Activated naive CD4-positive, alpha-beta T cell (primary cell): ENCODE measurements at places on chromosomes 3 and 15.

GRCh38 chr3:17069754-17070153, 185.0 kb downstream of the PLCL2 start:
- no peak for DNase-seq

- no peak for DNase-seq
Observed at GRCh38 chr15:99476413-99477222, 89.2 kb upstream of the MEF2A start.

- DNase-seq = no peak
Observed at GRCh38 chr3:8246070-8246469, 255.6 kb upstream of the LMCD1 start.

GRCh38 chr3:150372722-150373121, 35.4 kb upstream of the TSC22D2 start:
- DNase-seq = no peak

GRCh38 chr15:65908876-65909275, 39.6 kb downstream of the RAB11A start:
- no peak for DNase-seq

- DNase-seq = no peak
Observed at GRCh38 chr3:120726791-120727190, 15.5 kb downstream of the RABL3 start.

- no peak for DNase-seq
Observed at GRCh38 chr15:66703540-66703941, 1.5 kb downstream of the SMAD6 start.

DNA sequence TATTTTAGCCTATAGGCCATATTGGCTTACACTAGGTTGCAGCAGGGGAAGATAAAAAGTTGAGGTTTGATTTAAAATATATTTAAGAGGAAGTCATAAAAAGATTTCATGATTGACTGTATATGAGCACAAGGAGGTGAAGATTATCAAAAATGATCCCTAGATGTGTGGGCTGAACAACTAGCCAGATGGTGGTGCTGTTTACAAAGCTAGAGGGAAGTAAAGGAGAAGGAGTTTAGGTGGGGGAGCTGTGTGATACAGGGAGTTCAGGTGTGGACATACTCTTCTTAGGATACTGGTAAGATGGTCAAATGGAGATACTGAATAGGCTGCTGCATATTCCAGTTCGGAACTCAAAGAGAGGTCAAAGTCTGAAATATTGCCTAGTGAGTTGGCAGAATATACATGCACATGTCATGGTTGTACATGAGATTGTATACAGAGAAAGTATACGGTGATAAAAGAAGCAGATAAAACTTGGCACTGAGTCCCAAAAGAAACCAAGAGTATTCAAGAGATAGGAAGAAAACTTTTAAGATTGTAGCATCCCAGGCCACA, 727.8 kb downstream of the NLGN1 start:
- DNase-seq = no peak

- no peak for DNase-seq
Observed at GRCh38 chr3:182104881-182105280, 393.2 kb downstream of the SOX2 start.

DNA sequence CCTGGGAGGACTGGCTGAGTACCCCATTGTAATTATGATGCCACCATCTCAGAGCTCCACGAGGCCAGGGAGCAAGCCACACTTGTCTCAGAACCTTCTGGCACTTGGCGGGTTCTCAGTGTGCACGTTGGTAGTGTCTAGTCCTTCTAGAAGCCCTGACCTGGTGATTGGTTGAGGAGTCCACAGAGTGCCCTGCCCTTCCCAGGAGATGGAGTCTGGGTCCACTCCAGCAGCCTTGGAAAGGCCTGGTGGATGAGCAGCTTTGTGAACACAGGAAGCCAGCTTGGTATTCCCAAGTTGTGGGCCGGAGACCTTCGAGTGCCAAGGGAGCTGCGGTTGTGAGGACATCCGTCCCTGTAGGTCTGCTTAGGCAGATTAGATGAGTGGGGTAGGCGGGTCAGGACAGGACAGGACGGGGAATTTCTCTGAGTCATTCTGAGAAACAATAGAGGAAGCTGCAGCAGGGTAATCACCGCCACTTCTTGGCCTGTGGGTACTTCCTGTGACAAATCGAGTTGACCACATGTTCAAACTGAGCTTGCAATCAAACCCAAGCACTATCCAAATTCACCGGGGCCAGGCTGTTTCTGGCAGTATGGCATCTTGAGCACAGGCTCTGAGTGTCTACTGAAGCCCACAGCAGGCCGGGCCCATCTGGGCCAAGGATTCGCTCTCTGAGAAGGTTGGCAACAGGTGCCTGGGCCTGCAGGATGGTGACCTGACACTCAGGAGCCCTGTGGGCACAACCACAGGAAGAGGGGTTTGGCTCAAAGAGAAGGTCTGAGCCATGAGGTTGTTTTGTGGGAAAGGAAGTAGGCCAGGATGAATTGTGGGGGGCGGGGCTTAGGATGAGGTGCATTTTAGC, 71.5 kb upstream of the PLXNA1 start:
- no peak for DNase-seq

DNA sequence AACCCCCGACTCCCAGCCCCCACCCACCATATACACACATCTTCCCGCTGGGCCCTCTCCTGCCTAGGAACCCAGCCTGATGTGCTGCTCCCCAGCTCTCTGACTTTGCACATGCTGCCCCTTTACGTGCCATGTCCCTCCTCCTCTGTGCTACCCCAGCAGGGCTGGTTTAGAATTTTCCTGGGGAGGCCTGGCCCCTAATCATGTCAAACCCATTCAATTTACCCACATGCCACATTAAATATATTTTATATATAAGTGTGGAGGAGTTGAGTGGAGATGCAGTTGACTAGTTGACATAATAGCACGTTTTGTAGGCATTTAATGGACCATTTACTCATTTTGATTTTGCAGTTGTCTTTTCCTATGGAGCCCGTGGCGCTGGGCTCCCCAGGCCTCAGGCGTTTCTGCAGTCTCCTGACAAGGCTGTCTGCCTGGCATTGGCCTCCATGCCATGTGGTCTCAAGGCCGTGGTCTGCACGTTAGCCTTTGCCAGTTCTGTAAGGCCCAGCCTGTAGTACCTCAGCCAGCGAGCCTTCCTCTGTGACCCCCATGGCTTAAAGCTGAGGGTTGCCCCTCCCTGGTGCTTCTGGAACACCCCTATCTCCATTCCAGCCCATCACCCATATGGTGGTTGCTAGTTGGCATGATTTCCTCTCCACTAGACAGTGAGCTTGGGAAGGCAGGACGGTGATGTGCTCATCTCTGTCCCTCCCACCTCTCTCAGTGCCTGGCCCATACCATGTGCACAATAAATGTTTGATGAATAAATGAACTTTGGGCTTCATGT, 155.8 kb downstream of the TLE3 start:
- no peak for DNase-seq

DNA sequence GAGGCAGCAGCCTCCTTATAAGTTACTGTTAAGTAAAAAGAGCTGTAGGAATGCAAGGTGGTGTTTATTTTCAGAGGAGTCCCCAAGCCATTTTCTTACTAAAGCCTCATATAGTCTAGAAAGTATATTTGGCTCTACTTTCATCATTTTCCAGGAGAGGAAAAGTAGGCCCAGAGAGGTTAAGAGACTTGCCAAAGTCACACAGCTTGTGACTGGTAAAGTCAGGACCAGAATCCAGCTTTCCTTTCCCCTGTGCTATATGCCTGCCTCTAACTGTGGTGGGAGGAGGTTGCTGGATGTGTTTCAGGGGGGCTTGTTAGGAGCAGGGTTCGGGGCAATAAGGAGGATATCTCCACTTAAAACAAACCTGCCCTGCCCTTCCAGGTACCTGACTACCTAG, 7.2 kb upstream of the OGG1 start:
- DNase-seq = no peak

DNA sequence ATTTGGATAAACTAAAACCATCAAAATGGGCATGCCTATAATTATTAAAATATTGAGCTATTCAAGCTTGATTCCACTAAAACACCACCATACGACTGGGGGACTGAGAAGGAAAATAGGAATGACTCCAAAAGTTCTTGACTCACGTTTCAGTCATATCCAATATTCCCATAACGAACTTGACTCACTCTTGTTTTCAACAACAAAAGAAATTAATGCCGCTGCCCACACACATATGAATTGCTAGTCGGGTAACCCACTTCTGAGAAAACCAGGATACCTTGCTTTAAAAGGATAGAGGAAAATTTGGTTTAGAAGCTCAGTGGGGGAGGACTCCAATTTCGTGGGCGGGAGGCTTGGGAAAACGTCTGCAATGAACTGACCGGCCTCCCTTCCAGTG, 5.2 kb downstream of the HTR3C start:
- no peak for DNase-seq

GRCh38 chr3:16290827-16291196, 25.8 kb downstream of the OXNAD1 start:
- DNase-seq = no peak

GRCh38 chr15:47792231-47792630, 74.9 kb downstream of the SEMA6D start:
- DNase-seq = no peak

GRCh38 chr3:76811418-76811817, 228.5 kb upstream of the ROBO2 start:
- no peak for DNase-seq
